ENCODE measurements at places on chromosomes 12 and 14. TPM values are rescaled to one million over a fixed set of nuclear protein-coding genes. Genes with fewer than 3 reads are reported as not detected.

KRT83 gene
- not detected for total RNA-seq

KLRG1 gene
- total RNA-seq: 0.53 TPM

HOXC4 gene
- 0.32 TPM for total RNA-seq

ARID2 gene
- 18.4 TPM for total RNA-seq

SERPINA1 gene
- total RNA-seq: 34.3 TPM

SDSL gene
- 11.0 TPM for total RNA-seq

PPP1R1A gene
- total RNA-seq: 28.7 TPM

PIWIL1 gene
- total RNA-seq: not detected

HOXC9 gene
- 1.2 TPM for total RNA-seq

GRCh38 chr14:36880276-36880675 is 218.6 kb downstream of the PAX9 start:
- no peak overlapping the region for H3K27ac ChIP-seq
- no peak for DNase-seq
- no peak overlapping the region for H3K4me3 ChIP-seq
- H3K27me3 ChIP-seq: no peaks in the 10 kb centered on the region

DNA sequence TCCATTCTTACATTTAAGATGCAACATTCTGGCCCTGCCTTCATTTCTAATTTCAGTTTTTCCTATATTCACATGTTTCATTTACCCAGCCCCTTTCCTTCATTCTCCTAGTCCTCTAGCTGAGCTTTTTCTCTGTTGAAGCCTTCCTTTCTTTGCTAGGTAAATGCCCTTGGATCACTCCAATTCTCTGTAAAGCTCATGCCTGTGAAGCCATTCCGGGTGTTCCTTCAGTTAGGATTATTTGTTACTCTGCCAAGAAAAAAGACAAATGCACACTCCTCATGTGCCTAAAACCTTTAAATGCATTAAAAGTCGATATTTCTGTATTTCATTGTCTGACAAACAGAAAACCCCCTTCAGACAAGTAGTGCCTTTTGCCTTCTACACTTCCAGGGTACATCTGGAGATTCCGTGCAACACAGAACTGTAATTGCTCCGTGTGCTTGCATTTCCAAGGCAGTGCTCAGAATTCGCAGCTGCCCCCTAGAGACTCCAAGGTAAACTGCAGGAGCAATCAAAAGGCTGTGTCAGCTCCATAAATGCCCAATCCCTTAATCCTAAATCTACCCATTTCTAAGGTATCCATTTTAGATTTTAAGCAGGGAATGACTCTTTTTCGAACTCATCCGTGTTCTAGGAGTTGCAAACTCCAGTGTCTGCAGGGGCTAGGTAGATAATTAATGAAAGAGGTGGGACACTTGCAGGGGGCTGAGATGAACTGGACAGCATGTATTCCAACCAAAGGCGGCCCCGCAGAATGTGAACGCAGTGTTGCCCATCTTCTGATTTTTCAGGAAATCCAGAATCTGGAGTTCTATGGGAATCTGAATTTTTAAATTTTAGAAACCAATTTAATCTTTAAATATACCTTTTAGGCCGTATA is 320.2 kb downstream of the GRIN2B start:
- no peak overlapping the region for H3K27ac ChIP-seq
- no peak overlapping the region for H3K4me3 ChIP-seq
- H3K27me3 ChIP-seq: no peaks in the 10 kb centered on the region
- no peaks in the 10 kb centered on the region for H3K36me3 ChIP-seq
- no peaks in the 10 kb centered on the region for H3K4me1 ChIP-seq
- peak; percentile 64 for DNase-seq

DNA sequence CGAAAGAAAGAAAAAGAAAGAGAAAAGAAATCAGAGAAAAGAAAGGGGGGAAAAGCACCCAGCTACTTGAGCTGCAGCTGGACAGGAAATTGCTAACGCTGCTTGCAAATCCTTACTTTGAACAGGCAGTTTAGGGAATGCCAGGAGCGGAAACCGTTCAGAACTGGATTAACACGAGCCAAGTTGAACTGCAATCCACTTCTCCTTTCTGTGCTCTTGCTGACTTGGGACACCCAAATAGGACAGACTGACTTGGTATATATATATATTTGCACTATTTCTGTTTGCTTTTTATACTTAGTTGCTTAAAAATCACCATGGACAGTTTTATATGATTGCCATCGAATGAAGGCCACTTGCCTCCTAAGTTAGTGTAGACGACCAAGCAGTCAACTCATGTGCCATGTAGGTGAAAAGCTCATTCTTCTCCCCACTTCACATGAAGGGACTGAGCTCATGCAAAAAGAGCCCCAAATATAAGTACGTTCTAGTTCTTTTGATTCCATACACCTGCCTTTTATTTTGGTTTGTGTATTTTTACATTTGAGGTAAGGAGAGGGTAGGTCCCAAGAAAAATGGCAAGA is 5.5 kb downstream of the DUSP6 start:
- H3K4me3 ChIP-seq: peak overlapping the region; percentile 15
- no peaks in the 10 kb centered on the region for H3K27me3 ChIP-seq
- DNase-seq: no peak
- peak overlapping the region; percentile 6 for H3K27ac ChIP-seq

DNA sequence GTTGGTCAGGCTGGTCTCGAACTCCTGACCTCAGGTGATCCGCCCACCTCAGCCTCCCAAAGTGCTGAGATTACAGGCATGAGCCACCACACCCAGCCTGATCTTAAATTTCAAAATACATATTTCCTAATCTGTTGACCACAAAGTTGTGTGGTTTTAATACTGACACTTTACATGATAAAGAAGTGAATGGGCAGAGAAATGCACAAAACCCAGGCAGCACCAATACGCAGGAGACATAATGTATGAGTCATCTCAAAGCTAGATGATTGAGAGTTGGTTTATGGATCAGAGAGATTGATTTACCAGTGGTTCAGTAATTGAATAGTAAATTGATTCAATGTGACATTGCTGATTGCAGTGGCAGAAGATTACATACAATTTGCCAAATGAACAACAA is 19.2 kb upstream of the PPP2R5E start:
- H3K27me3 ChIP-seq: no peaks in the 10 kb centered on the region
- no peak overlapping the region for H3K4me3 ChIP-seq
- no peak for DNase-seq
- H3K4me1 ChIP-seq: no peaks in the 10 kb centered on the region
- no peaks in the 10 kb centered on the region for H3K36me3 ChIP-seq
- no peak overlapping the region for H3K27ac ChIP-seq

DNA sequence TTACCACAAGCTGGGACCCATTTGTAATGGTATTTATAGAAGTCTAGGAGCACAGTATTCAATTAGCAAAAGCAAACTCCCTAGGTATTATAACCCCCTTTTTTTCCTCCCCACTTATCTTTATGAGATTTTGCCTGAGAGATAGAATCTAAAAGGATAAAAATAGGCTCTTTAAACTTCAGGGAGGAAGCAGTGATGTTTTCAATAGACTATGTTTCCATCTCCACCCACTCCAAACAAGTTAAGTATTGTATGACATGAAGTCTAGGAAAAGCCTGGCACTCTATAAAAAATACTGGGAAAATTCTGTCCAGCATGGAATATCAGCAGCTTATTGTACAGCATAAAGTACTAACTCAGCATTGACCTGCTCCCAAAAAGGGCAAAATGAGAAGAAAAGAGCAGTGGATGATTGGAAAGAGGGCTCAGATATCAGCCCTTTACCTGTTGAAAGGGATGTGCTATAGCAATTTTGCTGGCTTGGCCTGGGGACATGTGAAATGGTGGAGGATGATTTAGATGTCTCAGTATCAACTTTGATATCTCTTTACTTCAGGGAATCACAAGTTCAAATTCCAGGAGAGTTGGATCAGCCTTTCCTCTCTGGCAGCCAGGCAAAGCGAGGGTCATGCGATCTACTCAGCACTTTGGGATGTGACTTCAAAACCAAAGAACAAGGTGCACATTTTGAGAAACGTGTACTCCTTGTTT is 72.4 kb downstream of the IGF1 start:
- H3K27ac ChIP-seq: no peak overlapping the region
- no peak overlapping the region for H3K4me3 ChIP-seq
- H3K36me3 ChIP-seq: no peaks in the 10 kb centered on the region
- H3K4me1 ChIP-seq: no peaks in the 10 kb centered on the region

DNA sequence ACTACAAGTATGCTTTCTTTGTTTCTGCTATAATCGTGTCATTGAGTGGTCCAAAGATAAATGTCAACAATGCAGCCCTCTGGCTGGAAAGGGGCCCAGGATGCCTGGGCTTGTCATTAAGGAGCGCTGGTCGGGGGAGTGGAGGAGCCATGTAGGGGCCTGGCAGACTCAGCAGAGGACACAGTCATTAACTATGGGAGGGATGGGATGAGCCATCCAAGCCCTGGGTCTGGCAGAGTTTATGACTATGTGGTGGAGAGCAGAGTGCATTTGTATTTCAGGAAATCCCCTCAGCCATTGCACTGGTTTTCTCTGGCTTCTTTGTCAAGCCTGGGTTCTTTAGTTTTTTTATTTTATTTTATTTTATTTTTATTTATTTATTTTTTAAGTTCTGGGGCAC is 243.1 kb downstream of the C12orf75 start:
- H3K27me3 ChIP-seq: no peaks in the 10 kb centered on the region
- H3K36me3 ChIP-seq: no peaks in the 10 kb centered on the region
- no peak overlapping the region for H3K4me3 ChIP-seq
- no peak for DNase-seq

- H3K27ac ChIP-seq: no peak overlapping the region
- H3K27me3 ChIP-seq: no peaks in the 10 kb centered on the region
These were observed 29.4 kb downstream of the SCN8A start for GRCh38 chr12:51620448-51620847.

- DNase-seq: no peak
- H3K4me3 ChIP-seq: no peak overlapping the region
- H3K4me1 ChIP-seq: no peaks in the 10 kb centered on the region
- H3K27me3 ChIP-seq: no peaks in the 10 kb centered on the region
- H3K36me3 ChIP-seq: no peaks in the 10 kb centered on the region
- H3K27ac ChIP-seq: no peak overlapping the region
These were observed 428.0 kb upstream of the TMTC1 start for GRCh38 chr12:30211743-30212142.

GRCh38 chr14:39229601-39230110 is 4.1 kb upstream of the MIA2 start:
- H3K36me3 ChIP-seq: no peaks in the 10 kb centered on the region
- H3K27me3 ChIP-seq: no peaks in the 10 kb centered on the region
- DNase-seq: no peak
- no peak overlapping the region for H3K27ac ChIP-seq
- no peaks in the 10 kb centered on the region for H3K4me1 ChIP-seq

DNA sequence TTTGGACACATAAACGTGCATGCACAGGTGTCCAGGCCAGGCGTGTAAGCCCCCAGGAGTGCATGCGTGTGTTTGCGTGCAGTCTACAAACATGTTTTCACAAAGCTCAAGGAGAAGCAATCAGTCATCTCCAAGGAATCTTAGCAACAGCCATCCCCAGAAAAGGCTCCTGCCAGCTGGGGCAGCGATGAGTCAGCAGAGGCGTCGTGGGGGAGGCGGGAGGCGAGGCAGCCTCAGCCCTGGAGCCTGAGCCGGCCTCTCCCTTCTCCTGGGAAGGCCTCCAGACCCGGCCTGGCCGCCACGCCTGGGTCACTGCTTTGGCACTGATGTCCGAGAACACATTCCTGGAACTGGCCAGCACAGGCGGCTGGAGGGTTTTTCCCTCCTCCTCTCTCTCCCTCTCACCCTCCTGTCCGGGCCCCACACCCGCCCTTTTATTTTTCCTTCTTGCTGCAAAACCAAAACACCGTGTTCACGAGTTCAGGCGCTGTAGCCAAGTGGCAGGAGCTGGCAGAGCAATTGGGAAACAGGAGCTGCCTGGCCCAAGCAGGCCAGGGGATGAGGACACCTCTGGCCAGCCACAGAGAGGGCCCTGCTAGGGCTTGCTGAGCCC is 92.7 kb downstream of the LRRC74A start:
- DNase-seq: peak; percentile 99
- H3K27me3 ChIP-seq: no peaks in the 10 kb centered on the region
- no peaks in the 10 kb centered on the region for H3K36me3 ChIP-seq
- no peak overlapping the region for H3K4me3 ChIP-seq
- H3K27ac ChIP-seq: peak overlapping the region; percentile 85

DNA sequence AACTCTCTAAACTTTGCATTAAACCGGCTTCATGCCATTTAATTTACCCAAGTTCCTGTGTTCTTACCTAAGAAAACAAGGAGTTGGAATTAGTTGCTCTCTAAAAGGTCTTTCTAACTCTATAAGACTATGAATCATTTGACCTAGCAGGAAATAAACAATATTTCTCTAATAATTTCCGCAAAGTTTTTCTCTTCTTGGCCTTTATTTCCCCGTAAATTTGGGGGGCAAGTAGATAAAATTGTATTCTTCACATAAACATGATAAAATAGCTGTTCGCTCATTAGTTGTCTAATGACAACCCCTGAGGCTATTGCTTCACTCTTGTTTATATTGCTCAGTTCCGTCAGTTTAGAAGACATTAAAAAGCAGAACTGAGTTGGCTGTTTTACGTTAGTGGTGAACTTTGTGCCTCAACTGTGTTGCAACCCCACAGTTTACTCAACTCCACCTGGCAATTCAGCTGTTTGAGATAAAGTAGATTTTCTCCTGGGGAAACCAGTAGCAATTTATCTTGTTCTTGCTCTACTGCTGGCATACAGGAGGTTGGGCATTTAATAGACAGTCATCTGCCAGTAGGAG is 74.7 kb downstream of the BTG1 start:
- no peak for DNase-seq
- H3K36me3 ChIP-seq: no peaks in the 10 kb centered on the region
- H3K4me3 ChIP-seq: no peak overlapping the region
- H3K4me1 ChIP-seq: no peaks in the 10 kb centered on the region
- H3K27me3 ChIP-seq: no peaks in the 10 kb centered on the region
- no peak overlapping the region for H3K27ac ChIP-seq

- no peak for DNase-seq
- H3K27ac ChIP-seq: no peak overlapping the region
- no peaks in the 10 kb centered on the region for H3K36me3 ChIP-seq
- H3K27me3 ChIP-seq: no peaks in the 10 kb centered on the region
These were observed 164.7 kb downstream of the SUDS3 start for GRCh38 chr12:118541071-118541470.

DNA sequence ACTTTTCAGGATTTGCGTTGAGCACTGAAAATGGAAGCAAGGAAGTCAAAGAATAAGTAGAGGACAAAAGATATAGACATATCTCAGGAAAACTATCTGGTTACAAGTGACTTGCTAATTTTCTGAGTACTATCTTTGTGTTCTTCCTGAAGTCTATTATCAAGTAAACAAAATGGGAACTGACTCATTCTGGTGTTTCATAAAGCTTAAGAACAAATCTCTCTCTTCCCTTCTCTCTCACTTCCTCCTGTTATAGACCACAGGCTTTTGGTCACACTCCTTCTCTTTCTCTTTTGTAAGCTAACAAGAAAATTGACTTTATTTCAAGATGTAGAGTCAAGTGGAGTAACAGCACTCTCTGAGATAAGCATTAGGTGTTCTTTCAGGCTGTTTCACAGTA is 406.6 kb upstream of the SYT1 start:
- no peaks in the 10 kb centered on the region for H3K27me3 ChIP-seq
- no peak overlapping the region for H3K27ac ChIP-seq
- H3K4me1 ChIP-seq: no peaks in the 10 kb centered on the region
- H3K4me3 ChIP-seq: no peak overlapping the region
